NCI-H2029 treated with DMSO at 0.1 percent for 48 hours (cell line): ENCODE measurements at places on chromosomes 2 and 18.

DNA sequence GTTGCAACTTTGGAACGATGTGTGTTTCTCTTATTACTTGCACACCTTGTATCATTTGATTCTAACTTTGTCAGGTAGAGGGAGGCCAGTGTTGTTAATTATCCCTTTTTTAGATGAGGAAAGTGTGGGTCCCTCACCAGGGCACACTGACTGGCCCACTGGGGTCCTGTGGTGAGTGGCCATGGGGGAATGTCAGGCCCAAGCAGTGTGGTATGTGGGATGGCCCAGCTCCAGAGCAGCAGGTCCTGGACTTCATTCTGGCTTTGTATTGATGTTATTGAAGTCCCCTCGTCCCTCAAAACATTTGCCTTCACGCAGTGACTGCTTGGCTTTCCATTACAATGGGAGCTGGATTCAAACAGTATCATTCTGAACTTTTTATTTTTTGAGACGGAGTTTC, 11.7 kb downstream of the NCK2 start:
- no peak for DNase-seq

GRCh38 chr2:43035922-43036321, 190.5 kb downstream of the ZFP36L2 start:
- no peak for DNase-seq

- DNase-seq = no peak
Observed at GRCh38 chr2:3443083-3443482, 63.6 kb downstream of the TRAPPC12 start.

GRCh38 chr18:42649331-42650035, 466.0 kb downstream of the RIT2 start:
- no peak for DNase-seq

DNA sequence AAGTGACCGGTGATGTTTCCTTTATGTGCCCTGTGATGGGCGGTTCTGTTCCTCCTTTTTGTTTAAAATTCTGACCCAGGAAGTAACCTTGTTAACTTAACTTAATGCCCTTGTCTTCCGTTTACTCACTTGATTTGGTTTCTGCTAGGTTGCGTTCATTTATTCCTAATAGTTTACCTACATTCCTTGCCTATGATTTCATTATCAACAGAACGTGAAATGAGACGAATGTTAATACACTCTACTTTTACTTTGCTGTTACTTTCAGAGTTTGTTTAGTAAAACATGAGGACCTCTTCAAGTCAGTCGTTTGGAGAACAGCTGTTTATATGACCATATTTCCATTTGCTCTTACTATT, 638 bp downstream of the CEP192 start:
- no peak for DNase-seq

- no peak for DNase-seq
Observed at GRCh38 chr2:59096973-59097372, 855.8 kb upstream of the FANCL start.

DNA sequence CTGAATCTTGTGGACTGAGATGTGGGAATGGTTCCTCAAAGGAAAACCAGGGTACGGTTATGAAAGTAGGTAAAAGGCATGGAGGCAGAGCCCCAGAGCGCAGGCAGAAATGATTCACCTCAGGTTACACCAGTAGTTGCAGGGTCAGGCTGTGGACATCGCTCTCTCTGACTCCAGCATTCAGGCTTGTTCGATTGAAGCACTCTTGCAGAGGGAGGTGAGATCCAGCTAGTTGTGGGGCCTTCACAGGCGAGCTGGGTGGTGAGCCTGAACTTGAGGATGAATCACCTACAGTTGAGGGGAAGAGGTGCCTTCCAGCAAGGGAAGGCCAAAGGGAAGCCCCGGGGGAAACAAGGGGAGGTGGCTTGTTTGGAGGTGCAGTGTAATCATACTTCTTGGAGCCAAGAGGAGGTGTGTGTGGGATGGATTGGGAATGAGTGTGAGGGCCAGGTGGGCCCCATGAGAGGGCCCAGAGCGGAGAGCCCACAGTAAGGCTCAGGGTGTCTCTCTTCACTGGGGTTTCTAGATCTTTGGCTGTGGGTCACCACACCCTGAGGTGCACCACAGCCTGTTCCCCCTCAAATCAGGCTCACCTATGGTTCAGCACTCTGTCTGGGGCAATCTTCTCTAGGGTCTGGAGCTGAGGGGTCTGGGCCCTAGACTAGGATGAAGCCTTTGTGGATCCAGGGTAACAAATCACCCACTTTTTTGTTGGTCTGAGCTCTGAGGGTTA, 48.5 kb upstream of the MCFD2 start:
- no peak for DNase-seq

- DNase-seq = no peak
Observed at GRCh38 chr2:115162494-115163293, 720.3 kb downstream of the DPP10 start.

GRCh38 chr2:153105829-153106578, 372.6 kb downstream of the RPRM start:
- no peak for DNase-seq
